ENCODE measurements at places on chromosomes 6 and 20.

DNA sequence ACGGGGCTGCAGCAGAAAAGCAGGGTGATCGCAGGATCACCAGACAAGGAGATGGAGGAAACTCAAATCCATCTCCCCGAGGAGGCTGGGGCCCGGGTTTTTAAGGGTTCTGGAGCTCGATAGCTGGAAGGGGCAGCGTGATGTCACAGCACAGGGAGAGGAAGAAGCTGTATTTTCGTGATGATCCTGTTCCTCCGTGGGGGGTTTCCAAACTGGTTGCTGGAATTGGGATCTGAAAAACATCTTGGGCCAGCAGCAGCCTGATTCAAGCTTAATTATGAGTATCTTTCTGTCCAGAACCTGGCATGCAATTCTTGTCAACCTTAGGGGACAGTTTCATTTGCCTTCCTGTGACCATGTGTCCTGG lies 4.1 kb downstream of the CST7 start:
- DNase-seq: no peak

GRCh38 chr6:10230531-10230930 lies 184.3 kb downstream of the TFAP2A start:
- no peak for DNase-seq

- no peak for DNase-seq
Measured at GRCh38 chr6:166307082-166308032, 835 bp downstream of the PRR18 start.

GRCh38 chr6:75794954-75795739 lies 46.1 kb downstream of the MYO6 start:
- DNase-seq: no peak

DNA sequence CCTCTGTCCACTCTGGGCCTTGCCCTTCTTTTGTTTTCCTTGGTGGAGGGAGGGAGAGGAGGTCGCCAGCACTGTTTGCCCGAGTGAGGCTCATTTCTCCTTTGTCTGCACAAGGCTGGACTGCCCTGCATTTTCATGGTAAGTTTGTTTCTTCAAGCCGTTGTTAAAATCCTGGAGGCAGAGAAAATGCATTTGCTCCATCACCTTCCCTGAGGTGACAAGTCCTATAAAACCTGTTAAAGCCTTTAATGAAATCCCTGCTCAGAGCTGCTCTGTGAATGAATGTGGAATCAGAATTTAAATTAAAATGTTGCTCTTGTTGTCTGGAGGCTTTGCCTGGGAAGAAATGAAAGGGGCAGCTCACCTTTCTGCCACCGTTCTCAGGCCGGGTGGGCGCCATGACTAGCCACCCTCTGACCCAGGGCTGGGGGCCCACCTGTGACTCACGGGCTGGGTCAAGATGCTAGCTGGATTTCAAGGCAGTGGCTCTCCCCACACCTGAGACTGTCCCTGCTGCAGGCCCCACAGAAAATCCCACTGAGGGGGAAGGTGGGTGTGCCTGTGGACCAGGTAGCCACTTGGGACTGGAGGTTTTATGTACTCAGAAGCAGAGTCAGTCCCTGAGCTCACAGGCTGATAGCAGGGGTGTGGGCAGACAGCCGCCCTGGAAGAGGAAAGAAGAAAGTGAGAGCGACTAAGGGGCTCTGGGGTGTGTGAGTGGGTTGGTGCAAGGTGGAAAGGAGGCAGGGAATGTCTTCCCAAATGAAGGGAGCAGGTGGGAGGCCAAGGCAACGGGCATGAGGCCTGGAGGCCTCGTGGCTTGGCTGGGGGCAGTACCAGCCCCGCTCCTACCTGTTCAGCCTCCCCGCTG lies 24.0 kb upstream of the MYT1 start:
- no peak for DNase-seq

DNA sequence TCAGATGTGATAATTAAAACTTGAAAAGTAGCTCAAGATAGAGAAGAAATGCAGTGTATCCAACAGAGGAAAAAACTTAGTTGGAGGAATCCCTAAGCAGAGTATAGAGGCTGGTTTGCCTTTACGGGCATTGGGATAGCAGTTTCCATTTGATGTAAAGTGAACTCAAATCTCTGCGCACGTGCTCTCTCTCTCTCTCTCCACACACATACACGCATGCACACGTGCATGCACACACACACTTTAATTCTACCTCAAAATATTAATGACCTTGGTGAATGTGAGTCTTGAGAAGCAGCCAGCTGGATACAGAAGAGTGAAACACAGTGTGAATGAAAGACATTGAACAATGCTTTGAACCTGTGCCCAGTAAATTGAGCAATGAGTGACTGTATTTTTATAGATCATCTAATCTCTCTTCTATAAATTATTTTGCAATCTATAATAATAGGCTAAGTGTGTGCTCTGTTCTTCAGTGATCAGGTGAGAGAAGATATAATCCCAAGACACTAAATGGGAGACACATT lies 247.7 kb upstream of the FAM83B start:
- DNase-seq: no peak

GRCh38 chr20:50223039-50224005 lies 32.7 kb downstream of the CEBPB start:
- DNase-seq: no peak

DNA sequence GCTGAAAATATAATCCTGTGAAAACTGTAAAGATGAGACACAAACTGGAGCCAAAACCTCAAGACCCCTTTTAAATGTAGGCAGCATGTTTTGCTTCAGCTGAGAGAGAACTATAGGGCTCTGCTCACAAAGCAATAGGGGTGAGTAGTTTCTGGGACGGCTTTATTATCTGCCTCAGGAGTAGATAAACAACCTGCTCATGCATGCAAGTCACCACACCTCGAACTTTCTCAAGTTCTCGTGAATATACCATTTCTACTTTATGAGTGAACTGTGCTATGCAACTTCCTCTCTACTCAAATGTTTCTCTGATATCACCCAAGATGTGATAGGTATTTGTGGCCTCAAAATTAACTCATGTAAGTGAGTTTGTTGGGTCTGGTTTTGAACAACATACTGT lies 7.5 kb upstream of the OOEP start:
- no peak for DNase-seq

- no peak for DNase-seq
Measured at GRCh38 chr6:163592872-163593271, 178.4 kb downstream of the QKI start.

GRCh38 chr6:154092326-154092962 lies 53.4 kb downstream of the OPRM1 start:
- no peak for DNase-seq

- no peak for DNase-seq
Measured at GRCh38 chr6:56280126-56280525, 32.7 kb upstream of the COL21A1 start.

- no peak for DNase-seq
Measured at GRCh38 chr20:63222541-63222940, 6.6 kb upstream of the YTHDF1 start.

DNA sequence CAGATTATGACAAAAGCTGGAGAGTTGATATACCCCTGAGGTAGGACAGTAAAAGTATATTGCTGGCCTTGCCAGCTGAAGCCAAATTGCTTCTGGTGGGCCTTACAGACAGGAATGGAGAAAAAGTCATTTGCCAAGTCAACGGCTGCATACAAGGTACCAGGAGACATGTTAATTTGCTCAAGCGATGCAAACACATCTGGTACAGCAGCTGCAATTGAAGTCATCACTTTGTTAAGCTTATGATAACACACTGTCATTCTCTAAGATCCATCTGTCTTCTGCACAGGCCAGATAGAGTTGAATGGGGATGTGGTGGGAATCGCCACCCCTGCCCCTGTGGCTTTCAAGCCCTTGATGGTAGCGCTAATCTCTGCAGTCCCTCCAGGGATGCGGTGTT lies 40.4 kb upstream of the POPDC3 start:
- no peak for DNase-seq

DNA sequence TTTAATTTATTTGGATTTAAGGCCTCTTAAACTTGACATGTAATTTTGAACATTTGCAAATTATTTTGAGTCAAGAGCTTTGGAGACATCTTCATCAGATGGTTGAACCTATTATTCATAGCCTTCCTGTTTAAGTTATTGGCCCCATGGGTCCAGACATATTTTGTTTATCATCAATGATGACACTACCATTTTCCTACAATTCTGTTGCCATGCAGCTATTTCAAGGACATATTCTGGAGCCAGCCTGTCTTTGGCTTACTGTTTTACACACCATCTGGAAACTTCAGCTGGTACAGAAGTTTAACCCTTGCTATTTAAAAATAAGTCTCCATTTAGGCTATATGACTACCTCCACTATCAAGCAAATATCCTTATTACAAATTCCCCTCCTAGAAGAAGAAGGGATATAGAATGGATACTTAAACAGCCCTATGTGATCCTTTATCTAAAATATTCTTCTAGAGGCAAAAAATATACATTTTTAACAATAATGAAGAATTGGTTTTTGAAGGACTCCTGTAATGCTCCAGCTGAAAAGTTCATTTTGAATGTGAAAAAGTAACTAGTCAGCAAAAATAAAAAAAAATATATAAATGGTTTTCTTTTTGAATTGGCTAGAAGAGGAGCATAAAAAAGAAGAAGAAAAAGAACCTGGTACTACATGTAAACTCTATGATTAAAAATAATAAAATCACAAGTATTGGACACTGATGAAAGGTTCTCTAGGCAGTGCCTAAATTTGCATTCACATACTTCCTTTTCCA lies 544.0 kb upstream of the HS3ST5 start:
- no peak for DNase-seq

- DNase-seq: no peak
Measured at GRCh38 chr6:40419377-40419776, 167.8 kb downstream of the LRFN2 start.
